ENCODE measurements at places on chromosomes 7 and 10.

DNA sequence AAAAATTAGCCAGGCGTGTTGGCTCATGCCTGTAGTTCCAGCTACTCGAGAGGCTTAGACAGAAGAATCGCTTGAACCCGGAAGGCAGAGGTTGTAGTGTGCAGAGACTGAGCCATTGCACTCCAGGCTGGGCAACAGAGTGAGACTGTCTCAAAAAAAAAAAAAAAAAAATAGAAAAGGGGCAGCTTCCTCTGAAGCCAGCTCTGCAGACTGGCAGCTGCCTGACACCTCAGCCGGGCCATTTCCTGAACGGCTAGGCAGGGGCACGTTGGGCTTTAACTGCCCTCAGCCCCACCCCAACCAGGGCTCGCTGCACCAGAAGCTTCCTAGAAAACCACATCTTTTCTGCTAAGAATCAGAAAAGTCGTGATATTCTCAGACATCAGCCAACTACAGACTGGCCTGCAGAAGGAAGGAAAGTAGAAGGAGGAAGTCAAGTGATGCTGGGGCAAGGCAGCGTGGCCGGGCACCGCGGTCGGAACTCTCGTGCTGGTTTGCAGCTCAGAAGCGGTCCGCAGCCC, 38.0 kb downstream of the PRKAG2 start:
- DNase-seq: no peak

DNA sequence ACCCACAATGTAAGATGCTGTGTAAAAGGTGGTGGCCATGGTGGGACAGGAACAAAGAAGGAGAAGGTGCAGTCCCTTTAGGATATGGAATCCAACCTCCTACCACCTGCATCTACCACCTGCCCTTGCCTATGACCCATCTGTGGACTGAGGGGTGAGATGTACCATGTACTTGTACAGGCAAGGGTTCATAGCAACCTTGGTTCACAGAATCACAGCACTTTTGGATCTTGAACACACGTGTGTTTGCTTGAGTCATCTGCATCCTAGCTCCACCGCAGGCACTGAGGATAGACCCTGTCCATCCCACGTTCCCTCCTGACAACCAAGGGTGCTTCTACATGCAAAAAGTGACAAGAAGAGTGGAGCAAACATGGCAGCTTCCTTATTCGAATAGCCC, 162.3 kb downstream of the GFRA1 start:
- no peak for DNase-seq

GRCh38 chr10:121188005-121188404, 336.8 kb downstream of the WDR11 start:
- no peak for DNase-seq

GRCh38 chr10:123136221-123136805, 543 bp downstream of the HMX3 start:
- no peak for DNase-seq

- no peak for DNase-seq
Measured at GRCh38 chr10:104345515-104345914, 7.2 kb upstream of the ITPRIP start.

DNA sequence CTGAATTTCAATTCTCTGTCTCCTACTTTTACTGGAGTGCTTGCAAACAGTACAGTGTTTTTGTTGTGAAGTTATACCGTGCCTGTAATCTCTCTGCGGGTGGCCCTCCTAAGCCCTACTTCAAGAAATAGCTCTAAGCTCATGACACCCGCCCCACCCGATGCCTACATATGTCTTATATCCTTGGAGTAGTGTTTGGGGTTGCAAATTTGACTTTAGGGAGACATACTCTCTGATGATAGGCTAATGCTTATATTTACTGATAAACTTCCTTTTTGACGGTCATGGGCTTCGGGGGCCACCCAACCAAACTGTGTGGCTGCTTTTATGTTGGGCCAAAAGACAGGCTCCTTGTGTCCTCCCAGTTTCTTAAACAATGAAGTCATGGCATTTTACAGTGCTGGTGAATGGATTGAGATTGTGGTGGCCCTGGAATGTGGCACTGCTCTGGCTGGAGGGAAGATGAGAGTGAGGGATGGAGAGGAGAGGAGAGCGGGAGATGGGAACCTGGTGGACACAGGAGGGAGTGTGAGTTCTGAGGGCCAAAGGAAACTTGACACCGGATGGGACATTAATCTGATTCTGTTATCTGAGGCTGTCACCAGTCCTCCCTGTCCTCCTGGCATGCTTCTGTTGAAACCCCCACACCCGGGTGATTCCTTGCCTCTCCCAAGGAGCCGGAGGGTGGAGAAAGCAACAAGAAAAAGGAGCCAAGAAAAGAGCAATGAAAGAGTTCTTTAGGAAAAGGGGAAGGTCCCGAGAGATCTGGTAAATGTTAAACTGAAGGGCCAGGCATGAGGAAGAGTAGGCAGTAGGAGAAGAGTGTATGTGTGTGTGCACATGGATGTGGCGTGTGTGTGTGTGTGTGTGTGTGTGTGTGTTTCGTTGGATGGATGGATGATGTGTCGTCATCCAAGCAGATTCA, 113.3 kb downstream of the TCF7L2 start:
- DNase-seq: no peak

- no peak for DNase-seq
Measured at GRCh38 chr7:40303996-40304395, 169.2 kb downstream of the SUGCT start.

DNA sequence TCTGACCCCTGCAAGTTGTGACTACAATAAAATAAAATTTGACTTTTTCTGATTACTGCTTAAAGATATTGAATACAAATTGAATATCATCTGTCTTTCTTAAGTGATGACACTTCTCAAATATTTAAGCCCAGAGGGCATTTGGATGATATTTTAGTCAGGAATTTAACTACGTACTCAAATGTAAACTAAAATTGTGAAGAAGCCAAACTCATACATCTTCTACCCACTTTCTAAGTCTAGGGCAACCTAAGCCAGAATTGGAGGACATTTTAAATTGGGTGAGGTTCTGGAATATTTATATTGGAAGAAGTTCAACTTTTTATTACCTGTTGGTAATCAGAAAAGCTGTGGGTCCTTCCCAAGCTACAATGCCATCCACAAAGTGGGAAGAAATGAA, 149.1 kb upstream of the WDR11 start:
- no peak for DNase-seq

DNA sequence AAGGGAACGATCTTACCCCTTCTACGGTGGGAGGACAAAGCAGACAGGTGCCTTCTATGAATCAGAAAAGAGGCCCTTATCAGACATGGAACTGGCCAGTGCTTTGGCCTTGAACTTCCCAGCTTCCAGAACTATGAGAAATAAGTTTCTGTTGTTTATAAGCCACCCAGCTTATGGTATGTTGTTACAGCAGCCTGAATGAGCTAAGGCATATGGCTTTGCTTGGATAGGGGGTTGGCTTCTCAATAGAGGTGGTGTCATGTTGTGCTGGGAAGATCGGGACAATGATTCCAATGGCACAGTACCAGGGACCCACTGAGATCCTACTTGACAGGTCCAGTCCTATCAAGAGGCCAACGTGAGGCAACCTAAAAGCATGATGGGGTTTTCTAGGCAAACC, 183.4 kb upstream of the BMPER start:
- DNase-seq: no peak

DNA sequence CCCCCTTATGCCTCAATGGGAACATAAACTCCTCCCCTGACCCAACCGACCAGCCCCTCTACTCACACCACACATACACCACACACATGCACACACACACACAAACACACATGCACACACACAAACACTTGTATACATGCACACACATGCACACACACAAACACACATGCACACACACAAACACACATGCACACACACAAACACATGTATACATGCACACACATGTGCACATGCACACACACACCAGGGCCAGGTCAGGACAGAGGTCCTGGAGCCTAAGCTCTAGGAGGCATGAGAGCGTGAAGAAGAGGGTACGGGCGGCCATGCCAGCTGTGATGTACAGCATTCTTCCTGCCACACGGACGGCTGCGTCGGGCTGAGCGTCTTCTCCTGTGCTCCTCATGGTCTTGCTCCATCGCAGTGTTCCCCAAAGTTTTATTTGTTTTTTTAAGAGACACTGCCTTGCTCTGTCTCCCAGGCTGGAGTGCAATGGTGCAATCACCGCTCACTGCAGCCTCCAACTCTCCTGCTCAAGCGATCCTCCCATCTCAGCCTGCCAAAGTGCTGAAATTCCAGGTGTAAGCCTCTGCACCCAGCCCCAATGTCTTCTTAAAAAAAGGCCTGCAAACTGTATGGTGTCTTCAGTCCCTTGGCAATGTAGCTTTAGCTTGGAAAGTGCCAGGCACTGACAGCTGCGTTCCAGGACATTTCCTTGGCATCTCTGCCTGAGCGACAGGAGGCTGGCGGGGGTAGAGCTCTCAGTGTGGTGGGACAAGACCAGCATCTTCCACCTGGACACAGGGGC, 38.8 kb upstream of the INPP5A start:
- no peak for DNase-seq

GRCh38 chr10:123250640-123251039, 96.4 kb downstream of the BUB3 start:
- DNase-seq: peak; percentile 11

DNA sequence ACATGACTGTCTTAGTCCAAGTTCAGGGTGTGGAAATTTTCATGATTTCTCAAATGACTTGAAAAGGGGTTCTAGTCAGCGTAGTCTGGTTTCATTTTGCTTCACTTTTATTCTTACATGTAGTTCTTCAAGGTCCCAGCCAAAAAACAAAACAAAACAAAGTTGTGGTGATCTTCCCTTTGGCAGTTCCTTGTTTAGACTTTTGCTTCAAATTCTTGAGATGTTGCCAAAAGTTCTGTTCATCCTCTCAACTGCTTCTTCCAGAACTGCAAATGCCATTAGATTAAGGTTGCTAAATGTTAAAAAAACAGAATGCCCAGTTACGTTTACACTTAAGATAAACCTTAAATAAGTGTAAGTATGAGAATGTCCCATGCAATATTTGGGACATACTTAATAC, 370.8 kb upstream of the LRRTM3 start:
- DNase-seq: no peak

DNA sequence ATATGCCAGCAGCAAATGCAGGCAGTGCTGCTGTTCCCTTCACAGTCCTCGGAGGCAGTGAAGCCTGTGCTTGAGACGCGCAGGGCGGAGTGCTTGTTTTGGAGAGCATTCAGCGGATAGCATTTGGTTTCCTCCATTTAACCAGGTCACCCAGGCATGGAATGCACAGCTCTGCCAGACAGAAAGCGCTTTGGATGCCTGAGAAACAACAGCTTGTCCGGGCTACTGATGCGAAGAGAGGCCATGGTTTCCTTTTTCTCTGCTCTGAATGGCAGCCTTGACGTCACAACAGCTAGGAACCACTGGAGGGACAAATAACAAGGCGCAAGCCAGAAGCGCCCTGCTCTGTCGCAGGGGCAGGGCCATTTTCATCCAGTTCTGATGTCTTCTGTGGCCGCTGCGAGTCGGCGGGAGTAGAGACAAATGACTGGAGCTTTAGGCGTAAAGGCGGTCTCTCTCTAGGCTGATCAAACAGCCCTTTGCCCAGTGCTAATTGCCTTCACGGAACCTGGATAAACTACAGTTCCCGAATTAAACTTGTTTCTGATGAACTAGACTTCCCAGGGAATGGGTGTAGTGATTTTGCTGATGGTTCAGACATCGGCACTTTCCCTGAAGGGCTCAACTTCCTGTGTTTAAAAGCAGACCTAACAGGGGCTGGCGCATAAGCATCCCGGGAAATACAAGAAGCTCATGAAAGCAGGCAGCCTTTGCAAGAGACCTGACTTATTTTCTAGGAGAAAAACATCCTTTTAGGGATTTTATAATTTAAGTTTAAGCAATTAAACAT, 187.6 kb upstream of the KLF14 start:
- DNase-seq: peak; percentile 59

- DNase-seq: no peak
Measured at GRCh38 chr7:80105701-80106408, 28.8 kb upstream of the GNAI1 start.

DNA sequence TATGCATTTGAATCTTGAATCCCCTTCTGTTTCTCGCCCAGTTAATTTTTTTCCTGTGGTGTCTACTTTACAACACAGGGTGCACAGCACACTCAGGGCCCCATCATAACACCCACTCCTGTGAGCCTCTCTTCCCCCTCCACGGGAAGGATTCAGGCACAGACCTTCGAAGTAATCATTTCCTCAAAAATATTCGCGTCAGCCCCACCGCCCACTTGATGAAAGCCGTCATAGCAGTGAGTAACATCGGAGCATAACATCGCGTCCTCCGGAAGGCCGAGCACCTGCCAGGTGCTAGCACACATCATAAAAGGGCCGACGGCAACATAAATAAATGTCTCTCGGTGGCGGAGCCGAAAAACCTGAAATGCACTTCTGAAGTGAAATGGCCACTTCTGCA, 201.7 kb upstream of the ADARB2 start:
- DNase-seq: no peak

DNA sequence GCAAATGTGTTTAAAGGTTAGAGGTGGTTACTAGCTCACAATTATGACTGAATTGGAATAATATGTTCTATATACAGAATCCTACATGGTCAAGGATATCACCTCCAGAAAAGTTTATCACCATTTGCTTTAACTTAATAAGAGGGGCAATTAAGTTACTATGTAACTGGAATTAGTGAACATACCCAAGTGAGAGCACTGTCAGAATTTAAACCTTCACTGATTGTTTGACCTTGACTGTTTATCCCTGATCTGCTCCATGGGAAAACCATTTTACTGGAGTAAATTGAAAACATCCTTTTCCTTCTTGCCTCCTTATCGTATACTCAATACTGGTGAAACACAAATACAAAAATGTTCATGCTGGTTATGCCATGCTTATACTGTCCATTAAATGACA, 107.4 kb downstream of the SEMA3D start:
- DNase-seq: no peak

- DNase-seq: no peak
Measured at GRCh38 chr7:70631718-70632117, 500.2 kb upstream of the GALNT17 start.

DNA sequence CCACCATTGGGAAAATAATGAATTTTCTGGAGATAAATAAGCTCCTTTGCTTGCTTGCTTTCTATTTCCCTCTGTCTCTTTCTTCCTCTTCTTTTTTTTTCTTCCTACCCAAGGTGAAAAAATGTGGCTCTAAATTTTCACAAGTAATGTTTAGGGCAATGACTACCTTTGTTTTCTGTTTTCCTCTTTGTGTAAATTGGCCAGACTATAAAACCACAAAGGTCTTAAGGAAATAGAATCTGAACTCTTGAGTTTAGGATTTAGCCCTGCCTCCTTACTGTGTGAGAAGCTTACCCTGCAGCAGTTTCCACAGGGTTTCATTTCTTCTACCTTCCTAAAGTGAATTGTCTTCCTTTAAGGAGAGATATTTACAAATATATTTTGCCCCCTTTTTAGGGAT, 330.4 kb downstream of the ARL4A start:
- DNase-seq: no peak

DNA sequence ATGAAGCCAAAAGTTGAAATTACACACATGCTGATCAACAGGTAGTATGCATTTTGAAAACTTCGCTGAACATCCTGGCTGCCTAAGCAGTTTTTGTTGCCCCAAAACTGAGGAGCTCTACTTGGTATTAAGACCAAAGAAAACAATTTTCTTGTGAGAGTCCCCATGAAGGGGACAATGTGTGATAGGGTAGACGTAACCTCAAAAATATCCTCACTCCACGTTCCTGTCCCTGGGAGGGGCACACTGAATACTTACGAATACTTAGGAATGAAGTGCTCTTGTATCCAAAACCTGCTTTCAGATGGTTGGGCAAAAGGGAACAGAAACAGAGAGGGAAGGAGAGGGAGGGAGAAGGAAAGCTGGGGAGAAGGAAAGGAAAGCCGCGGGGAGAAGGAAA, 24.7 kb downstream of the CCDC6 start:
- DNase-seq: no peak

- DNase-seq: no peak
Measured at GRCh38 chr10:90204956-90205314, 503.5 kb downstream of the KIF20B start.

- DNase-seq: no peak
Measured at GRCh38 chr7:84049071-84049836, 145.3 kb downstream of the SEMA3A start.

Measured in NCI-H2081 (cell line).